ENCODE measurements at places on chromosomes 5 and 9.

DNA sequence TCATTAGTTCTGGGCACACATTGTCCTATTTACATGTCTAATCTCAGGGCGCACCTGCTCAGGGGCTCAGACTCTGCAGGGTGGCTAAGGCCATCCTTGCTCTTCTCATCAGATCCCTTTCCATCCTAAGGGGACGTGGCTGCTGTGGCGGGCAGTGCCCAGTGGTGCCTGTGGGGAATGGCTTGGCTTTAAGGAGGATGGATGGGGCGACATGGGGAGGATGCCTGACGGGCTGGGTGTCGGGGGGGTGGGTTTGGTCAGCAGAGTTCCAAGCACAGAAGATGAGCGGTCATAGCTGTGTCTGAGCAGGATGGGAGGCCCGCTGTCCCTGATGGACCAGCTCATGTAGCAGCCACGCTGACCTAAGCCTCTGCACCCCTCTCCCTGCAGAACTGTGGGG, 40.9 kb upstream of the SUSD3 start:
- no peak for DNase-seq

DNA sequence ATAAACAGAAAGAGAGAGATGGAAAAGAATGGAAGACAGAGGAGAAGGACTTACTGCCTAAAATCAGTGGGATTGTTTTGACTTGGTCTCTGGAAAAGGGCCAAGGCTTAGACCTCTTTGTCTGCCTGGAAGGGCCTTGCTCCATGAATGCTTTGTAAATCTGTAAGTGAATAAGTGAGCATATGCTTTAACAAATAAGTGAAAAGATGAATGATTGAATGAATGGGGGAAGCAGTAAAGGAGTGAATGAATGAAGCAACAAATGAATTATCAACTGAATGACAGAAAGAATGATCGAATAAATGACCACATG, 5.5 kb downstream of the KCNIP1 start:
- no peak for DNase-seq

DNA sequence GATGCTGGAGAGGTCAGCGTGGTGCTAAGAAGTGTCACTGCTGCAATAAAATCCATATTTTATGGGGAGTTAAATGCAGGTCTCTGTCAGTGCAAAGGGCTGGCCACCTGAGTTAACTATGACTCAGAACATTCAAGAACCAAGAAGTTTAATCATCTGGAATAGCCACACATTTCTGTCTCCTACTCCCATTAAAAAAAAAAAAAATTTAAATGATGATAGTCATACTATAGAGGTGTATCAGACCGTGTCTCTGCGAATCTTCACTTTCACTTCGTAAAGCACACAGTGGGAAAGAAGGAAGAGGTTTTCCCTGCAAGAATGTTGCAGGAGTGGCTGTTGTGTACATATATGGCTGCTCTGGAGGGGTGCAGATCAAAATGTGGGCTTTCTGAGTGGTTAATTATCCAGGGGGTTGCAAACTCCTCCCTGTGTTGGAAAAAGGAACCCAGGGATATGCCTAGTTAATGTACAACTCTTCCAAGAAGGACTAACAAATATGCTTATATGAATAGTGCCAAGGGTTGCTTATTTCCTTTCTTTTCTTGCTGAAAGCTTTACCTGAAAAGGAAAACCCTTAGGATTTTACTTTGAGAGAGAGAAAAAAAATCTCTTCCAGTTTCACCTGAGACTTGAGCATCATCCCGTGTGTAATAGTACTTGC, 1.5 kb downstream of the CDH6 start:
- peak; percentile 15 for DNase-seq

DNA sequence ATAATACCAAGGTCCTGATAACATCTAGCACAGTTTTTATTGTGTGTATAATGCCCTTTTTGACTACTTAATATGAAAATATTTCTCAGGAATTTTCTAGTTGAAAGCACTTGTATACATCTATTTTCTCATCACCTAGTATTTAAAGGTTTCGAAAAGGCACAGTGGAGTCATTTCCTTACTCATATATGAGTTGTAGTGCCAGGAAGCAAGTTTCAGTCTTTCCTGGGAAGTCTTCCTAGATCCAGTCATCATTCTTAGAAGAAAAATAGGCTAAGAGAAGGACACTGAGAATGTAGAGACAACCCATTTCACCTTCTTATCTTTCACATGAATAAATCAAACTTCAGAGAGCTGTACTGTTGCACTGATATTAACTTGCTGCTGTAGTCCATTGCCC, 70.2 kb downstream of the SLC25A46 start:
- DNase-seq, result no peak

DNA sequence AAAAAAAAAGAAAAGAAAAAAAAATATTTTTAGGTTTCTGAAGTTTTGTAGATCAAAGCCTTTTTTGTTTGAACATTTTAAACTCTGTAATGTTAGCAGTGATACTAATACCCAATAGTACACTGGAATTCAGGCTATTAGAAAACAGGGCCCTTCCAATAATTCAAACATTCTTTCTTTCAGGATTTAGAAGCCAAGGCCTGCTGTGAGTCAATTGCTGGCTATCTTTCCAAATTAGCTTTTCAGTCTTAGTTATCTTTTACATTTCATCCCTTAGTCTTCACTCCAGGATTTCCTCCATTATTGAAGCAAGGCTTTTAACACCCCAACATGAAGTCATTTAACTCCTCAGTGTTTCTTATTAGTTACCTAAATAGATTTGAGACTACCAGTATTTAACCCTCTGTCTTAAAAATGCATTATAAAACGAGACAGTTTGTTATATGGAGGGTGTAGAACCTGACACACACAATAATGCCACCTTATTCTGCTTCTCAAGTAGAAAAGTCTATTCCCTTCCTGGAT, 951.9 kb upstream of the DMAC1 start:
- DNase-seq, result no peak

- DNase-seq, result peak; percentile 88
These were observed 59.9 kb downstream of the ZFAND5 start for GRCh38 chr9:72305102-72305546.

DNA sequence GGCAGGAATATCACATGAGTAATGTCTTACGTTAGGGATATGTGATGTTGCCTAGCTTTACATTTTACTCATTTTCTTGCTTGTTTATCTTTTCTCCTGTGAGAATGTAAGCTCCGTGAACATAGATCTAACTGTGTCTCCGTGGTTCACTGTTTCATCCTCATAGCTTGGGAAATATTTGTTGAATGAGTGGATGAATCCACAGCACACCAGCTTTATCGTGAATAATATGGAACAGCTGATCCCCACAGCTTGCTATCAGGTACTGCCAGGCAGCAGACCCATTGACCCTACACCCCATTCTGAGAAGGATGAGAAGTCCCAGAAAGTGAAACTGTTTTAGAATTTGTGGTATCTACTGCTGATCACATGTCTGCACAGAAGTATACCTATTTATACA, 106.8 kb upstream of the FBN2 start:
- DNase-seq, result no peak

GRCh38 chr5:178429156-178429468, 161.1 kb downstream of the COL23A1 start:
- DNase-seq, result no peak

- DNase-seq, result no peak
These were observed 536 bp upstream of the SLC6A7 start for GRCh38 chr5:150189326-150189725.
